Stimulated activated CD8-positive, alpha-beta memory T cell treated with anti-CD3 and anti-CD28 coated beads, Interleukin-7, amount 100 ng/mL, for 4 hours (primary cell): ENCODE measurements at places on chromosomes 4 and X.

DNA sequence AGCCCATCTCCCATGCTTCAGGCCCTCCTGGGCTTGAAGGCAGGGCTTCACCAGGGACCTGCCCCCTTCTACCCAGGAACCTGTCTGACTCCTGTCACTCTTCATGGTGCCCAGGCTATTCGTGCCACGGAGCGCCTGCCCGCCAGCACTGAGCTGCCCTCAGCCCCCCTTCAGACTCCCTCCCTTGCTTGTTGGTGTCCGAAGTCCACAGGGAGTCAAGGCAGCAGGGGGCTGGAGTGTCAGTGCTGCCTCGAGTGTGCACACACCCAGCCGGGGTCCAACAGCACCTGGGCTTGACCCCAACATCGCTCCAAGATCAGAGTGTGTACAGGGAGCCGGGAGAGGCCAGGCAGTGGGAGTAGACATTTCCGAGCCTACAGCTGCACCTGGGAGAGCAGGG, 59.8 kb downstream of the TBCK start:
- no peak for DNase-seq

GRCh38 chr4:114384629-114385028, 214.0 kb upstream of the UGT8 start:
- DNase-seq, result no peak

GRCh38 chr4:90290345-90290744, 163.2 kb downstream of the CCSER1 start:
- DNase-seq, result no peak

- DNase-seq, result no peak
These were observed 7.0 kb upstream of the TET2 start for GRCh38 chr4:105139646-105140045.

DNA sequence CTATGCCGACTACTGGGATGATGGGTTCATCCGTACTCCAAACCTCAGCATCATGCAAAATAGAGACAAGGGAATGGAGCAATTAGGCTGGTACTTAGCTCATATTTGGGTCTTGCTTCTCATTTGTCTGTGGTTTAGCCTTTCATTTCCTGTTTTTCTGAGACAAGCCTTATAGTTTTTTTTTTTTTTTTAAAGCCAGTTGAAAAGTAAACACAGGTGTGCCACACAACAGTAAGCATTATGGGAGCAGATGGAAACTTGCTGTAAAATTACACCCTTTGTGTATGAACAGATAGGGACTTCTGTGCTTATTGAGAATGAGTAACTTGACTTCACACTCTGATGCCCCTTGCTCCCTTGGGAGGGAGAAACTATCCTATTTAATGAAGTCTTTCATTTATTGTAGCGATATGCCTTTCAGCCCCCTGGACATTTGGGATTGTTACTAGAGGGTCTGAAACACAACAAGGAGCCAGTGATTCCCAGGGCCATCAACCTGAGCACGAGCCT, 13.7 kb downstream of the RASSF6 start:
- DNase-seq, result no peak

DNA sequence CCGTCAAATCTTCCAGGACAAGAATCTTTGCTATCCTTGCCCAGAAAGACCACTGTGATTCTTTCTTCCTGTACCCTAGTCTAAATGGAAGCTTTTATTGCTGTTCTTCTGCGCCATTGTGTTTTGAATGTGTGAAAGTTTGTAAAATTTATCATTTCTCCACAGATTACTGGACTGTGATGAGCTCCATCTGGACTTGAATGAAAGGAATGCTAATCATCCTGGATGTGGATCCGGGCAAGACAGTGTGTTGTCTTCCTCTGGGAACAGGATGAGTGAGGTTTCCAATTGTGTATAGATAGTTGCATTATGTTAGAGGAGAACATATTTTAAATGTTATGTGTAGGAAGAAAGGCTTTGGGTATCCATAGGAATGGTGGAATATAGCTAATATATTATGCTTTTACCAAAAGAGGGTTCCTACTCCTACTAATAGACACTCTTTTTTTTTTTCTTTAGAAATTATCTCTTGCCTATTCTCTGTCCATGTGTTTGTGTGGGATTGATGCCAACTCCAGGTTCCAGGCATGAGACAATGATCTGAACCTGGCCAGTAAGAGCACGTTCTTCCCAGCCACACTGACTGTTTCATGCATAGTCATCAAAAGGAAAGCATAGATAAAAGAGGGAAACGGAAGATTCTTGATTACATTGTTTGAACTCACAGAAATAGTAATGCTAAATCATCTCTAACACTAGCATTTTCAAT, 803.6 kb upstream of the ADGRL3 start:
- no peak for DNase-seq

DNA sequence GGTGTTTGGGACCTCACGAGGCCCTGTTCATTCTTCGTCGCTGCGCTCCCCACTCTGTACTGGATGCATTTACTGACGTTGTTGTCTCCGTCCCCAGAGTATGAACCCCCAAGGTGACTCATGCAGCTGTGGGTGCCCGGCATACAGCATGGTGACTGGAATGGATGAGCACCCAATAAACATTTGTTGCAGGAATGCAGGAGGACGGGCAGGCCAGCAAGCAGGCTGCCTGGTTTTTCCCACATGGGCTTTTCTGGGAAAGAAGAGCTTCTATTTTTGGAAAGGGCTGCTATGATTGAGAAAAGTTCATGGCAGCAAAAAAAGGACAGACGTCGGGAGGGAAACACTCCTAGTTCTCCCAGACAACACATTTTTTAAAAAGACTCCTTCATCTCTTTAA, 893 bp upstream of the SOD3 start:
- DNase-seq, result no peak

DNA sequence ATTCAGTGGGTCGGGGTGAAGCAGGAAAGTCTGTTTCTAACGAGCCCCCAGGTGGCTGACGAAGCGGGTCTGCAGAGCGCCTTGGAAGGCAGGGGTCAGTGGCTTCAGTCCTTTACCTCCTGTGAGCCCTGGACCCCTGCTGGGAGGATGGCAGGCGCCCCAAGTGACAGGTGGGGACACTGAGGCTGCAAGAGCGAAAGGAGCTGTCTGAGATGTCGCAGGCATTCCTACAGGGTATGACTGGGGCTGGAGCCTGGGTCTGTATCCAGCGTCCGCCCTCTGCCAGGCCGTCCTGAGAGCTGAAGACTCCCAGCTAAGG, 103.1 kb downstream of the PSAPL1 start:
- no peak for DNase-seq

DNA sequence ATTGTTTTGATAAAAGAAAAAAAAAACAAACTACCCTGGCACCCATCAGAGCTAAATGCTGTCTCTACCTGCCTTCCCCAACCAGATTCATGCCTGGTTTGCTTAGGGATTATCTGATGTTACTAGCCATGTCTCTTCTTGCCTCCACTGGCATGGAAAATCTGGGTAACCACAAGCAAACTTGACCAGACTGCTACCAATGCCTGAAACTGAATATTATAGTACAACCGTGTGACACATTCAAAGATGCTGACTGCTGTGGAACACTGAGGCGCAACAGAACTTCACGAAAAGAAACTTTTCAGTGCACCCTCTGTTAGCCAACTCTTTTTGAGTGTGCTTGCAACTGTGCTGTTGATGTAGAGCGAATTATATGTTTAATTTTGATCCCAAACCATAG, 228.1 kb downstream of the CBR4 start:
- no peak for DNase-seq

DNA sequence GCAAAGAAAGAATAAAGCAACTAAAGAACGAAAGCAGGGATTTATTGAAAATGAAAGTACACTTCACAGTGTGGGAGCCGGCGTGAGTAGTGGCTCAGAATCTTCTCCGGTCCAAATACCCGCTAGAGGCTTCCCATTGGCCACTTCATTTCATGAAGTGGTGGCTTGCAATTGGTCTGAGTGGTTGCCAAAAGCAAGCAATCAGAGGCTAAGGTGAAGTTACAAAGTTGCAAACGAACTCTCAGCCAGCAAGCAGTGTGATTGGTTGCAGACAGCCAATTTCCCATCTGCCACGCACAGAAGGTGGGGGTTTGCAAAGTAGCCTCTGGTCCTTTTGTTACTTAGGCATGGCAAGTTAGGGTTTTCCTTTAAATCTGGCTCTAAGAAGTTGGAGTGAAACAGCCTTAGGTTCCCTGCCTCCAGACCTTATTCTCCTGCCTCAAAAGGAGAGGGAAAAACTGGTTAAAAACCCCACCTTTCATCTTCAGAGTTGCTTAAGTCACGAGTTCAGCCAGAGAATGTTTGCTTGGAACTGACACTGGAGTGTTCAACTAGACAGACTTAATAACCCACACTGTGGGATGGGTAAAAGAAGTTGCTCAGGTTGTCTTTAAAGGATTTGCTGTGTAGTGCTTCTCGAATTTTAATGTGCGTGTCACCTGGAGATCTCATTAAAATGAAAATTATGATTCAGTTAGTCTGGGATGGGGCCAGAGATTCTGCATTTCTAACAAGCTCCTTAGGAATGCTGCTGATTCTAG, 6.9 kb upstream of the CLOCK start:
- no peak for DNase-seq

DNA sequence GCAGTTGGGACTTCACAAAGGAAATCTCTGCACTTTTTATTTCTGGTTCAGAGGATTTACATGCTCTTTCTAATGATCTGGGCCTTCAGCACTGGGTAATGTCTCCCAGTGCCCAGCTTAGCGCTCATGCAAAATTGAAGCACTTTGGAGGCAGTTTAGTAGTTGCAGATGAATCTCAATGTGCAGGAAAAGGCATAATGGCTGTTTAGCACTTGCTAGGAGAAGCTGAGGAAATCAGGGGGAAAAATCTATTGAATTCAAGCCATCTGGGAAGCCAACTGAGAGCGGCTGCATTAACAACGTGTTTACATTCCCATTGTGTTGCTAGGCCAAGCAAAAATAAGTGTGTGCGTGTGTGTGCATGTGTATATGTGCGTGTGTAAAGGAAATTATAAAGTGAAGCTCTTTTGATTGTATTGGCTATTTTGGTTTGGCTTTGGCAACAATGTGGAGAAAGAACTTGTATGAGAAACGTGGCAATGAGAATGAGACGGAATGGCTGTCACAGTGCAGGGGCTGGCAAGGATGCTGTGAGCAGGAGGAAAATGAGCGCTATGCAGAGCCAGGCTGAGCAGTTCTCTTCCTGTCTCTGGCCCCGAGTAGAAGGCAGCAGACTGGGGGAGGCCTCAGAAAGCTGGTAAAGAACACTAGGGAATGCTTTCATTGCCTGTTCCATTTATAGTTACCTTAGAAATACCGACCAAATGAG, 231.5 kb downstream of the UNC5C start:
- no peak for DNase-seq

DNA sequence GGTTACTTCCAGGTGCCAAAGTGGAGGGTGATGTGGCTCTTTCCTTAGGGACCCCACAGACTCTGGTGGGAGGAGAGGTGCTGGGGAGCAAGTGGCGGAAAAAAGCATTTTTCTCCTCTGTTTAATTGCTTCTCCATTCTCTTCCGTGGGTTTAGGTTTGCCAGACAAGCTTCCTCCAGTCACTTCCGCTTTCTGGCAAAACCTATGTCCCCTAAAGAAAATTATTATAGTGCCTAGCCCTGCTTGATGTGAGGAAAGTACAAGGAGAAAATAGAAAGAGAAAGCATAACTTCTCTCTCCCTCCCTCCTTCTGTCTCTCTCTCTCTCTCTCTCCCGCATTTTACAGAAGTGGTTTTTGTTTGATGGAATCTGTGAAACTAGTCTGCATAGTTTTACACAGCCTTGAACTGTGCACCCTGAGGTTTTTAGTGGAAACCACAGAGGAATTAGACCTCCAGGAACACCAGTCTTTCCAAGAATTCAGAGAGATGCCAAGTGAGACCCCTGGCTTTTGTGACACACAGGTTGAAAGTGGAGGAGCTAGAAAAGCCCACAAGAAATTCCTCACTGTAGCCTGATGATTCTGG, 231.1 kb upstream of the ANXA3 start:
- DNase-seq, result no peak

DNA sequence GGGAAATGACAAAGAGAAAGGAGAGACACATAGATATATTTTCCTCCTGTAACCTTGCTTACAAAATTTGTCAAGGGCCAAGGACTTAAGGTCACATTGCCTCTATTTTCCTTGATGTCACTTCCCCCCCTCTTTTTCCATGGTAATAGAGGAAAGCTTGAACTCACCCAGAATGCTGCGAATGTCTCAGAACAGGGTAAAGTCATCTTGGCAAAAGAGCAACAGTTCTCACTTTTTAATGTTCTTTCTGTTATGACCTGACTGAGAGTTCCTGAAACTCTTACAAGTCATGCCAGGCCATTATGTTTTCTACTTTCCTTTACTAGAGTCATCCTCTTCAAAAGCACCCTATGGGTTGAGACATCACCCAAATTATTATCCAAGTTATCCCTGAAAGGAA, 50.7 kb upstream of the PRDM5 start:
- DNase-seq, result no peak

DNA sequence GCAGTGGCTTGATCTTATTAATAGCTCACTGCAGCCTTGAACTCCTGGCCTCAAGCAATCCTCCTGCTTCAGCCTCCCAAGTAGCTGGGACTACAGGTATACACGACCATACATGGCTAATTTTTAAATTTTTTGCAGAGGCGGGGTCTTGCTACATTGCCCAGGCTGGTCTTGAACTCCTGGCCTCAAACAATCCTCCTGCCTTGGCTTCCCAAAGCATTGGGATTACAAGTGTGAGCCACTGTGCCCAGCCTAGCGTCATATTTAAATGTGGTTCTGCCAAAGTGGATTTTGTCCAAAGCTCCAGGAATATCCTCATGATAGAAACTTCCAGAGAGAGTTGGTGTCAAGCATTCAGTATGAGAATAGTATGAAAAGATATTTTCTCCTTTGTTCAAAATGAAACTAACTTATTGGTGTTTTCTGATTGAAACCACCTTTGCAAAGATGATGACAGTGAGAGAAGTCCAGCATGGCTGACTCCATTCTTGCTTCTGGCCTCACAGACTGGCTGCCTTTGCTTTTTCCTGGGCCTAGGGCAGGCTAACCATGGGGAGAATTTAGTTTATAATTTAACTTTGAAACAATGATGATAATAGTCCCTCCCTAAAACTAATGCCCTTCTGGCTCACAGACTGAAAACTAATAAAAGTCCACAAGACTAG, 129.0 kb downstream of the C4orf51 start:
- no peak for DNase-seq

DNA sequence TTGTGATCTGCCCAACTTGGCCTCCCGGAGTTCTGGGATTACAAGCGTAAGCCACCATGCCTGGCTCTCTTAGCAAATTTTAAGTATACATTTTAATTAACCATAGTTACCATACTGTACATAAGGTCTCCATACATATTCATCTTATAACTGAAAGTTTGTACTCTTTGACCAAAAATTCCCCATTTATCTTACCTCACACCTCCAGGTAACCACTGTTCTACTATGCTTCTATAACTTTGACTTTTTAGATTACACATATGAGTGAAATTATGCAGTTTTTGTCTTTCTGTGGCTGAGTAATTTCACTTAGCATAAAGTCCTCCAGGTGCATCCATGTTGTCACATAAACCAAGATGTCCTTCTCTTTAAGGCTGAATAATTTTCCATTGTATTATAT, 17.4 kb downstream of the C4orf51 start:
- no peak for DNase-seq

GRCh38 chrX:31227250-31227649, 155.4 kb upstream of the FTHL17 start:
- no peak for DNase-seq

DNA sequence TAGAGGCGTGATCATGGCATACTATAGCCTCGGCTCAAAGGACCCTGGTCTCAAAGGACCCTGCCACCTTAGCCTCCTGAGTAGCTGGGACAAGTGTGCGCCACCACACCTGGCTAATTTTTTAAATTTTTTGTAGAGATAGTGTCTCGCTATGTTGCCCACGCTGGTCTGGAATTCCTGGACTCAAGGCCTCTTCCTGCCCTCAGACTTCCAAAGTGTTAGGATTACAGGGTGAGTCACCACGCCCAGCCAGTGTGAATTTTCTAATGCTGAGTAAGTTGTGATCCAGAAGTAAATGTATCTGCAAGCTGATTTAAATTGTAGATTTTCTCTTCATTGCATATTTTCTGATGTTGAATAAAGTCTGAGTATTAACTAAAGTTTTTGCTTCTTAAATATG, 2.6 kb upstream of the ZNF674 start:
- DNase-seq, result no peak
